ENCODE measurements at places on chromosomes 13 and 19.

DNA sequence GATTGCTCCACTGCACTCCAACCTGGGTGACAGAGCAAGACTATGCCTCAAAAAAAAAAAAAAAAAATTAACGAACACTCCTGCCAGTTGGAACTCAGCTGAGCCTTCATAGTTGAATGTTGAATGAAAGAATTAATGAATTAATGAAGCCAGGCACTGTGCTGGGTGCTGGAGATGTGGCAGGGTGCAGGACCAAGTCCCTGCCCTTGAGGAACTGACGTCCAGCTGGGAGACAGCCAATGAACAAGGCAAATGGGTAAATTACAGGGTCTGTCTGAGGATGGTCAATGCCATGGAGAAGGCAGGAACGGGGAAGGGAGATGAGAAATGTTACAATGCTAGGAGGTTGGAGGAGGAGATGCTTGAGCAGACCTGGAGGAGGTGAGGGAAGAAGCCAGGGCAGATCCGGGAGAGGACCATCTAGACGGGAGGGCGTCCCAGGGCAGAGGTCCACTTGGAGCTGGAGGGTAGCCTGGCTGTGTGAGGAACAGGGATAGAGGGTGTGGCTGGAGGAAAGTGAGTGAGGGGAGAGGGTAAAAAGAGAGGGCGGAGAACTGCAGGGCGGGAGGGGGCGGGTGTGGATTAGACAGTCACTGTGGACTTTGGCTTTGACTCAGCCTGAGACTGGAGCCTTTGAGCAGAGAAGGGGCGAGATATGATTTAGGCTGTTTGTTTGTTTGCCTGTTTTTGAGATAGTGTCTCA is 16.8 kb upstream of the IGSF23 start:
- DNase-seq: no peak

- DNase-seq: no peak
Observed at GRCh38 chr13:98488736-98489135, 88.2 kb downstream of the STK24 start.

- DNase-seq: no peak
Observed at GRCh38 chr13:90798381-90798780, 549.1 kb upstream of the MIR17HG start.

DNA sequence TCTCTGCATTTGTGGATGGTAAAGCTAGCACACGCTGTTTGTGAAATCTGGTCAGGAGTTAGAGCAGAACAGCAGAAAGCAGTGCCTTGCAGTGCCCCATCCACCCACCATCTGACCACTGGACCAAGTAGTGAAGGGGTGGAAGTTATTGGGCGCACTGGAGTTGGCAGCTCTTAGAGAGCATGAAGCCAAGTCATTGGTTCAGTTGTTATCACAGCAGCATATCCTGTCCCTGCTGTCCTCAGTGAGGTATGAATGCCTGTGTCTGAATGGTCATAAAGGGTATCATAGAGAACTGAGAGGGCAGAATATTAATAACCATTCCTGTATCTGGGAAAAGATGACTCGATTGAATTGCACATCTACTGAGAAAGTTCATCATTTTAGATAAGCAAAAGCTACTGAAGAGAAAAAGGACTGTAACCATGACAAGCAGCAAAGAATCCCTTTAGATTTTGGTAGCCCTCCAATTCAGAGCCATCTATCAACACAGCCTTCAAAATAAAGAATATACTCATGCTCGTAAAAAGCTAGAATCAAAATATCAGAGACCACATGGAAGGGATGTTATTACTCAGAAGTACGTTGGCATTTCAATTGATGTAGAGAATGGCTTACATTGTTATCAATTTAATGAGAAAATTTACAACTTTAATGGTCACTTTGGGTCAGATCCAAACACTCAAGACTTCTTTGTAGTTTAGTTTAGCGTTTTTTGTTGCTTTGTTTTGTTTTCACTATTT is 919.0 kb downstream of the EFNB2 start:
- no peak for DNase-seq

GRCh38 chr13:92681239-92681638 is 545.4 kb upstream of the GPC6 start:
- DNase-seq: no peak

DNA sequence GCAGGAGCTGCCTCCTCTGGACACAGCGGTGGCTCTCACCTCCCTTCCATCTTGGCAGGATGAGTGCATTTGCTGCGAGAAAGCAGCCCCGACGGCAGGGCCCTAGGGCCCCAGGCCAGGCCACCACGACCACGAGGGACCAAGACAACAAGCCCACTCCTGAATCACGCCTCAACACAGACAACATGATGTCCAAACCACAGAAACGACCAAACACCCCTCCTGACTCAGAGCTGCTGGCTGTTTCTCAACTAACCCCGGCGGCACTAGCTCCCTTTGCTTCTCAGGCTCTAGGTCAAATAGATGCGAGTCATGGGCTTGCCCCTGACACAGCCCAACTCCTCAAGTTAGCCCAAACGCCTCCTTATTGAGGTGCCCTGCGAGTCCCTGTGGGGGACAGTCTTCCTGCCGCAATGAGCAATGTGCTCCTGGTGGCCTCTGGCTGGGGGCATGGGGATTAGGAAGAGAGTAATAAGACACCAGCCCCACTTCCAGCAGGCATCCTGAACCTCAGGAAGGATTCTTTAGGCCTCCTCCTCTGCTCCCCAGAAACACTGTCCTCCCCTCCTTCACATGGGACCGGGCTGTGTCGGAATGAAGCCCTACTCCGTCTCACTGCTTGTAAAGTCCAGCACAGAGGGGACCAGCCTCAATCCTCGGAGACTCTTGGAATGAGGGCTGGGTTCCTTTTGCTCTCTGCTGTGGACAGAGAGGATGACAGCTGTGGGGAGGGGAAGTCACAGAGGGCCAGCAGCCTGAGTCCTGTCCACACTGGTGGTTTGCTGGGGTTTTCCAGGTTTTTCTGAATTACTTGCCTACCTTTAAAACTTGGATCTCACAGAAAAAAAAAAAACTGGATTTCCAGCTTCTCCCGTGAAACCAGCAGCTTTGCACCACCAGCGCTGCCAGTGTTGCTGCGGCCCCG is 6.9 kb upstream of the ATF5 start:
- DNase-seq: no peak

GRCh38 chr13:94825507-94825906 is 113.2 kb upstream of the SOX21 start:
- no peak for DNase-seq

DNA sequence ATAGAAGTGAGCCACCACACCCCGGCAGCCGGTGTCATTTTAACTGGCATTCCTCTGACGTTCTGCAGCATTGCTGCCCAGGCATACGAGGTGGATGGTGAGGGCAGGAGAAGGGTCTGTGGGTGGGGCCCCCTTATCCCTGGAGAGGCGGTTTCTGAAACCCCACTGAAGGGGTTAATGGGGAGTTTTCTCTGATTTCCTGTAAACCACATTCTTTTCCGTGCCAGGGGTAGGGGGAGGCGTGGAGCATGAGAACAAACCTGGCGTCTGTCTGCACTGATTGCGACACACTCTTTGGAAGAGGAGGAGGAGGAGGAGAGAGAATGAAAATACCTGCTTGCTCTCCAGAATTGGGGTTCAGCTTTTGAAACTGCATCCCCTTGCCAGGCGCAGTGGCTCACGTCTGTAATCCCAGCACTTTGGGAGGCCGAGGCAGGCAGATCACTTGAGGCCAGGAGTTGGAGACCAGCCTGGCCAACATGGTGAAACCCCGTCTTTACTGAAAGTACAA is 2.7 kb upstream of the C3 start:
- no peak for DNase-seq

DNA sequence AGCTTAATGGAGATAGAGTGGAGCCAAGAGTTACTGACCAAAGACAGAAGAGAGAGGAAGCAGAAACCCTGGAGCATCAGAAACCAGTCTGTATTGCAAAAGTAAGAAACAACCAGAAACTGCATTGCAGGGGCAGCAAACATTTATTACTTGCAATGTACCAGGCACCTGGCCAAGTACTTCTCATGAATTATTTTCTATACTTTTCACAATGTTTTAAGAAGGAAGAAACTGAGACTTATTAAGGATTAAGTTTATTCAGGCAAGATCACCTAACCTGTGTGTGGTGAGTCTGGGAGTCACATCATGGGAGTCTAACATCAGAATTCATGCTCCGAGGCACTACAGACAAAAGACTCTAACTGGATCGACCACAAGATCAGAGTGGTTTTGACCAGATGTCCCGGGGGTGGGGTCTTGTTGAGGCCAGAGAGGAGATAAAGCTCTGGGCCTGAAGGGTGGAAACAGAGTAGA is 47.4 kb downstream of the TNFRSF19 start:
- no peak for DNase-seq

DNA sequence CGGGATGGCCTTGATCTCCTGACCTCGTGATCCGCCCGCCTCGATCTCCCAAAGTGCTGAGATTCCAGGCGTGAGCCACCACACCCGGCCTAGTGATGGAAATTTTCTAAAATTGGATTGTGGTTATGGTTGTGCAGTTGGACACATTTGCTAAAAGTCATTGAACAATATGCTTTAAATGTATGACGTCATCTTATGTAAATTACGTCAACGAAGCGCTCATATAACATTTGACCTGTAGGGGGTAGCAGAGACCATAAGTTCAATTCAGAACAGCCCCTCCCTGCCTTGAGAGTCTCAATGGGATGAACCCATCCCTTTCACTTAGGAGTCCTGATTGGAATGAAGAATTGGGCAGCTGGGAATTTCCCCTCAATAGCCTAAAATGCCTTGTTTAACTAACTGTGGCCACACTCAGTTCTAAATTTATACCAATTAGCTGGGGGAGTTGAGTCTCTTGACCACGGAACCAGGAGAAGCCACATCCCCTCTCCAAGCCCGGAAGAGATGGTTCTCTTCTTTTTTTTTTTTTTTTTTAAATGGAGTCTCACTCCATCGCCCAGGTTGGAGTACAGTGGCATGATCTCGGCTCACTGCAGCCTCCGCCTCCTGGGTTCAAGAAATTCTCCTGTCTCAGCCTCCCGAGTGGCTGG is 15.2 kb upstream of the TLE6 start:
- DNase-seq: peak; percentile 40

GRCh38 chr19:48726556-48726955 is 7.0 kb upstream of the MAMSTR start:
- peak; percentile 43 for DNase-seq

- DNase-seq: no peak
Observed at GRCh38 chr19:18203408-18203862, 407 bp downstream of the RAB3A start.

- no peak for DNase-seq
Observed at GRCh38 chr13:95723438-95723837, 46.5 kb downstream of the DNAJC3 start.

Measured in activated T-cell treated with anti-CD3 and anti-CD28 coated beads, Interleukin-2, amount 50 U/mL, for 24 hours (primary cell).